Stimulated activated CD4-positive, alpha-beta T cell treated with anti-CD3 and anti-CD28 coated beads, Interleukin-1b, Interleukin-23, amount 100 ng/mL, for 24 hours (primary cell): ENCODE measurements at places on chromosomes 5 and 9.
A peak's percentile ranks its signal among the peaks of the same experiment; 100 is the strongest.

GRCh38 chr9:91948101-91948596 is 1.9 kb downstream of the ROR2 start:
- DNase-seq = no peak

- no peak for DNase-seq
These were observed 59.3 kb downstream of the RALGPS1 start for GRCh38 chr9:126973651-126974529.

DNA sequence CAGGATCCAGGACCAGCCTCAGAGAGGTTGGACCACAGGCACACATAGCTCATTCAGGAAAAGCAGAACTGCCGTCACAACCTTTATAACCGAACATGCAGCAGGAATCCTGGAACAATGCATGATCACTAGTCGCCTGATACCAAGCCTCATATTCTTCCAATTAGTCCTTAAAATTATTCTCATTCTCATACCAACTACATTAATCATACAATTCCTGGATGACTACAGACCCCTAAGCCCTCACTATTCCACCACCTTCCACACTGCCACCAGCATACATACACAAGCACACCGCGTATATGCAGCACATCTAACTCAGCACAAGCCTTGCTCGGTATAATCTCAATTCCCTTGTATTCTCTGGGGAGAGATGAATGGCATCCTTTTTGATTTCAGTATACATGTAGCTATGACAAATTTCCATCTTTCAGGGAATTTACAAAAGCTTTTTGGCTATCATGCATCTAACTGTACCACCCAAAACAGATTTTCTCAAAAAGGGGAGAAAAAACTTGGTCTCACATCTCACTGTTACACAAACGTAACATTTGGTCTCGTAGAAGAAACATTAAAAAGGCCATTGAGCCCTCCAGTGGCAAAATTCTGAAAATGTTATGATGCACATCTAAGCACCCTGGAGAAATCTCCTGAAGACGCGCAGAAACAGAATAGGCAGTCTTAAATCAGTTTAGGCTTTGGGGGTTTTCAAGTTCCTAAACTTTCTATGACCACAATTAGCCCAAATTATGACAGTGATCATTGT is 46.2 kb downstream of the MCTP1 start:
- no peak for DNase-seq

GRCh38 chr5:39946356-39947045 is 521.7 kb upstream of the DAB2 start:
- no peak for DNase-seq

DNA sequence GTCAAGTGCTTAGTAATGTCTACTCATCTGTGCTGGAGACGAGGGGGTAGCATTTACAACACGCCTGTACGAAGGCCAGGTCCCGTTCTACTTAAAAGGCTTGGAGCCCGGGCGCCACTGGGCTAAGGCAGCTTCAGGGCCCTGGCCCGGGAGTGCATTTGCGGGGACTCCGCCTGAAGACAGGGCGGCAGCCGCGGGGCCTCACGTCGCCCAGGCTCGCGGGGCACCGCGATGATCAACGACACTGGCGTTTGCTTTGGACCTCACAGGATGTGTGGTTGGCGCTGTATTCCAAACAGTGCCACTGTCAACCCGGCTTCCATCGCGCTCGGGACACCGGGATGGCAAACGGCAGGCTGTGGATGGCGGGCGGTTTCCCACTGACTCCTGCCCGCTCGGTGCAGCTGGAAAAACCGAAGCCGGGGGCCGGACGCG is 1.1 kb upstream of the TENT4A start:
- peak; percentile 29 for DNase-seq

GRCh38 chr5:75611311-75612225 is at the start of gene ANKDD1B:
Gene ANKDD1B, plus strand, starts transcription at chr5:75611453. Its CDS starts 182 bp downstream, at chr5:75611635.
- no peak for DNase-seq

DNA sequence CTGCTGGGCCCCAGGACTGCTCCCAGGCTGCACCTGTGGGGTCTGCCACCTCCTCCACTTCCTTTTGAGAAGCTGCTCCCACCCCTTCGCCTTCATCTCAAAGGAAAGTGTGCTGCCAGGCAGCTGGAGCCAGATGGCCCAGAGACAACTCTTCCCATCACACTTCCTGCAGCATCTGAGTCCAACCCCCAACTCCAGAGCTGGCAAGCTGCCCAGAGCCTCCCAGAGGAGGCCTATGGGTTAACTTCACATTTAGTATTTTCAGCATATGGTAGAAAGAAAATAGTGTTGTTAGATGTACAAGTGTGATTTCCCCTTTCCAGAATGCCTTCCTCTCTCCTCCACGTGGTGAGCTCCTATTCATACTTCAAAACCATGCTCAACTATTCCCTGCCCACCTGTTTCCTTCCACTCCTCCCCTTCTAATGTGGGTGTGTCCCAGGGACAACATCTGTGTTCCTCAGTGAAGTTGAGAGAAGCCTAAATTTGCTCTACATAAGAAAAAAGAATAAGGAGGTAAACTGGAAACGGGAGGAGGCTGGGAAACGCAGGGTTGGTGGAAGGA is 38.6 kb upstream of the KCNMB1 start:
- DNase-seq = no peak

- DNase-seq = no peak
These were observed 5.6 kb downstream of the HOMER1 start for GRCh38 chr5:79508354-79508753.

GRCh38 chr5:168163966-168164365 is 127.5 kb upstream of the WWC1 start:
- no peak for DNase-seq

DNA sequence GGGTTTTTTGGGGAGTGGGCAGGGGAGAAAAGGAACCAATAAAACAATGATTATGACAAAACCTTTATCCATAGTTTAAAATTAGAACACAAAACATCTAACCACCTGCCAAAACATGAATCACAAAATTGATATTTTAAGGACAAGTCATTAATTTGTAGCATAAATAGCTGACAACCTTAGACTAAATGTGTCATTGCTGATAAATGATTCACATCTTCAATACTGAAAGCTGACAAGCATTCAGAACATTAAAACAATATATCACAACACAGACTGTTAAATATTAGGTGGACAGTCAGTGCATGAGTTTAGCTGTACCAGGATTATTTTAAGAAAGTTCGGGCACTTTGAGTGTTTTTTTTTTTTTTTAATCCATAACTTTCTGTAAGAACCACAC is 71.5 kb downstream of the NR3C1 start:
- DNase-seq = no peak

DNA sequence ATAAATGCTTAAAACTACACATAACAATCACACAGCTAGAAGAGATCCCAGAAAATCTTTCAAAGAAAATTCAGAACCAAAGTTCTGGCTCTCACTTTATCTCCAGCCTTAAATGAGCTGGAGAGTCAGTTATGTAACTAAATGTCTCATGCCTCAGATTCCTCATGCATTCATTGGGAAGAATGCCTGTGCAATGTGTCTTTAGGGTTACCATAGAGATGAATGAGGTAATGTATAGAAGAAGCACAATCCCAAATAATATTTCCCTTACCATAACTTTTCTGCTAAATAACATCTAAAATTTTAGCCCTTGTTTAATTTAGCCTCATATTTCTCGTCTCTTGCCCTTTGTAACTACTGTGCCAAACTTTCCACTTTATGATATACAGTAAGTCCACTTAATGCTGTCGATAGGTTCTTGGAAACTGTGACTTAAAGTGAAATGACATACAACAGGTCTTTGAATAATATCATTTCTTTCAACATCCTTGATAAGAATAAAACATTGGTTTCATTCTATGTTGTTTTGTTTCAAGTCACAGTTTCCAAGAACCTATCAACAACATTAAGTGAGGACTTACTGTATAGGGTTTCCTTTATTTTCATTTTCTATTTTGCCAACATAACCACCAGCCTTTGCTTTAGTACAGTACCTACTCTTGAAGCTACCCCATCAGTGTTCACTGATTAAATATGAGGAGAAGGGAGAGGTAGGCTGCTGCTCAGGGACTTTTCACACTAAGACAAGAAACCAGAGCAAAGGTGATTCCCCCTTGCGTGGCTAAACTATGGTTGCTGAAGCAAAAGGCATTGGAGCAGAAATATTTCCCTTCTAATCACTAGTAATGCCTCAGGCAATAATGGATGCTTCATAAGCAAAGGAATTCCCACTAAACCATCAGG is 295.7 kb upstream of the PTGER4 start:
- DNase-seq = no peak

- DNase-seq = no peak
These were observed 56.4 kb upstream of the TMC1 start for GRCh38 chr9:72464857-72465592.

DNA sequence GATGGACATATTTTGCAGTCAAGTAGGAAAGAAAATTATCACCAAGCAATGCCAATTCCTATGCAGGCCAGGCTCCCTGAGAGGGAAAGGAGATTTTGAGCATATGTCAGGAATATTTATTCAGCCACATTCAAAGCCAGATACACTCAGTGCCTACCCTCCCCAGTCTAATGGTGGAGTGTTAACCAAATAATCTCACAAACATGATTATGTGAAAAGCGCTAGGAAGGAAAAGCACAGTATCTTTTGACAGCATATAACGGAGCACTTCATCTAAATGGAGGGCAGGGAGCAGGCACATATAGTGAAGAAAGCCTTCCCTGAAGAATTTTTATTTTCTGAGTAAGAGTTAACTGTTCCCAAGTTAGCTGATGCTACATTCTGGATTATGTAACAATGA is 80.3 kb upstream of the SLC30A5 start:
- DNase-seq = no peak
